ENCODE measurements at places on chromosomes 1 and 21.

- no peak for DNase-seq
Measured at GRCh38 chr1:47232187-47232874, at the start of gene TAL1. Gene TAL1 (minus strand): TSS chr1:47232225. CDS start chr1:47225888, 6,337 bp downstream.

DNA sequence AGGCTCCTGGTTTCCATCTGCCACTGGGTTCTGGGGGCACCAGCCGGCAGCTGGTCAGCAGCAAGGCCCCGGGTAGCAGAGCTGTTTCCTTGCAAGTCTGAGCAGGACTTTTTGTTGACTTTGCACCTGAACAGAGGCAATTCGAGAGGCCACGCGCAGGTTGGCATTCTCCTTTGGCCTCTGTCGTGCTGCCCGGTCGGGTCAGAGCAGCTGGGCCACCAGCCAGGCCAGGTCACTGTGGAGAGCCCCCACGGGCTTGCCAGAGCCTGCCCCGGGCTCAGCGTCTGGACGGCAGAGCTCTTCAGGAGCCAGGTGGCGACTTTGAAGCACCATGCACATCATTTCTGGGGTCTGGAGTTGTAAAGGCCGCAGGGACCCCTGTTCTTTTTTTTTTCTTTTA, 28.4 kb upstream of the TMEM52 start:
- no peak for DNase-seq

- no peak for DNase-seq
Measured at GRCh38 chr1:235002706-235003300, 125.8 kb downstream of the TOMM20 start.

DNA sequence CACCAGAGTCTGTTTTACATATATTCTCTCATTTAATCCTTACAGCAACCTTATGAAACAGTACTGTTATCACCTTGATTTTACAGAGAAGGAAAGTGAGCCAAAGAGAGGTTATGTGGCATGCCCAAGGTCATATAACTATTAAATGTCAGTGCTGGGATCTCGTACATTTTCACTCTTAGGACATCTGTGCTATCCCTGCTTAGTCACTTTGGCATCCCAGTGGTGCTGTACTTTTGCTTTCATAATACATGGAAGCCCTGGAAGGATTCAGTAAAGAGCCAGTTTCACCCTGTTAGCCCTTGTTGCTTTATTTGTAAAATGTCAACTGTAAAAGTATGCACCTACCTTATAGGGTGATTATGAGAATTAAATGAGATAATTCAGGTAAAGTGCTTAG, 104.4 kb downstream of the NFIA start:
- DNase-seq: no peak

- DNase-seq: no peak
Measured at GRCh38 chr1:182315167-182315556, 76.4 kb downstream of the GLUL start.

Measured in midbrain (tissue), 1 donor.